ENCODE measurements at places on chromosomes 11 and 22.

DNA sequence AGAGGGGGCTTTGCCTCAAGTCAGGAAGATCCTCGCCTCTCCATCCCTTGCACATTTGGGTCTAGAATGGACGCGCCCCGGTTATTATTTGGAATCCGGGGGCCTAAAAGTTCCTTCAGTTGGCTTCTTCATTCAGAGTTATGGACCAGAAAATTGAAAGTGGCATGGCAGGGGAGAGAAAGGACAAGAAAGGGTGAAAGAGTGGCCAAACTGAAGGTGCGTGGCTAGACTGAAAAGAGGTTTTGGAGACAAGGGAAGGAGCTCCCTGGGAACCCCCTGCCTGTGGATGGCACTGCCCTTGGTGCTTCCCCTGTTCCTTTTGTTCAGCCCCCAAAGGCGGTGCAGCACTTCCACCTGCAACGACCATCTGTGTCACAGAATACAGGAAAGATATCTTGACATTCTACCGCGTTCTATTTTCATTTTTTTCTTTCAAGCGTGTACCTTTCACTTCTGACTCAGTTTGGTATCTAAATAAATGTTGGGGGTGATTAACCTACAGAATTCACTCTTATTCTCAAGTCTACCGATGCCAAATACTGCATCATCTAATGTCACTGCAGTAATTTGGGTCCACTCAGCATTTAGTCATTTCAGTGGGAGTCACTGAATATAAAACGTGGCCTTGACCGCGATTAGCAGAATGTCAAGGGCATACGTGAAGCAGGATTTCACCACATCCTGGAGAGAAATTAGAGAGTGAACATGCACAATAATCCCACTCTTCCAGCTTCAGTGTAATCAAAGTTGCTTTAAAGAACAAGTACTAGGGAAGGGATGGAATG is 88.1 kb upstream of the ARHGAP32 start:
- peak; percentile 51 for DNase-seq

GRCh38 chr11:75968021-75968625 is 153.1 kb downstream of the UVRAG start:
- DNase-seq: no peak

DNA sequence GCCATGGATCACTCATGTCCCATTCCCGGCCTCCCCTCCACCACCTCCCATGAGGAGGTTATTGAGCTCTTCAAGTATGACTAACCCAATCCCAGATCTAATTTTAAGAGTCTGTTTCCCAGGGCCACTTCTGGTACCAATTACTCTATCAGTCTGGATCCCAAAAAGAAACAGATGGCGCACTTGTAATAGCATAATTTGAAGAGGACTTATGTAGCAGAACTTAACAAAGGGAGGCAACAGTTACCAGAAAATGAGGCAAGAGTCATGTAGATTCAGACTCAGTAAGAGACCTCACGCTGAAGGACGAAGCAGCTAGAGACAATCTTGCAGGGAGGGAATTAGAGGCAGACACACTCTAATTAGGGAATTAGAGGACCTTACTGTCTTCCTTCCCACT is 46.9 kb downstream of the DDX6 start:
- no peak for DNase-seq

DNA sequence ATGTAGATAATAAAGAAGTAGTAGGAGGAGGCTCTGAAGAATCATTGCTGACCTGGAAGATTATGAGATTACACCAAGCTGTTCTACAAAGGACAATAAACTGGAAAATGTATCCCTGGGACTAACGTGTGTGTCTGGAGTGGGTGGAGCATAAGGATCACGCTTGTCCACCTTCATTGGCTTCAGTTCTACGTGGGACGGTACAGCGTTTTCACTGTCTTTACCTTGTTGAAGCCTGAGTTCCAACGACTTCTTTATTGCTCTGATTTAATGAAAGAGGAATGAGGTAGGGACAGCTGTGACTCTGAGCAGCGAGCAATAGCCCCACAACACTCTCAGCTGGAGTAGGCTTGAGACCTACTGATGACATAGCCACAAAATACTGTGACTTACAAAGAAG is 87.0 kb downstream of the ARHGAP42 start:
- DNase-seq: no peak

GRCh38 chr11:71188073-71188472 is 64.3 kb downstream of the SHANK2 start:
- DNase-seq: no peak

DNA sequence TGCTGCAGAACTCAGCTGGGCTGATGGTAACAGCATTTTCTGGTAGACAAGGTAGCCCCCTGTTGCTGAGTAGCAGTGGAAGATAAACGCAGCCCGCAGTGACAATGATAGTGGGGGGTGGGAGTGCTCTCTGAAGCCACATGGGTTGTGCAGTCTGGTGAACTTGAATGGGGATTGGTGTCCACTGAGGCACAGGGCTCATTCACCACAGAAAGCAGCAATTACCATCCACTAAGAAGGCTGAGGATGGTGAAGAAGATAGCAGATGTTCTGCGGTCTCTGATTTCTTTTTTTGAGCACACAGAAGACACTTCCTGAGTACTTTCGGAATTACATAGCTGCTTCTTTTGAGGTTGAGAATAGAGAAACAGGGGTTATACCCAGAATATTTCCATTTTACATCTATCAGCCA is 150.3 kb downstream of the LRRC4C start:
- no peak for DNase-seq

DNA sequence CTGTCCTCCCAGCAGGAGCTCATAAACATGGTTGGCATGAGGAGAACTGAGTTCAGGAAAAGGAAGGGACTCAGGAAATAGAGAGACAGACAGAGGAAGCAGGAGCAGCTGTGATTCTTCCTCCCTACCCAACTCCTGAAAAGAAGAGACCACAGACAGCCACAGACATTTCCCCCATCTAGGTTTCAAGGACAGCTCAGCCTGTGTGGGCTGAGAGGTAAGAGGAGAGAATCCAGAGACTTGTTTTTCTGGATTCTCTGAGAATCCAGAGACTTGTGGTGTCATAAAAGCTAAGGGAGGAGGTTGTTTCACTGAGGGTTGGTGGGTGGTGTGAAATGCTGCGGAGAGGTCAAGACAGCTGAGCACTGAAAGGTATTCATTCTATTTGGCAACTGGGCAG is 19.0 kb upstream of the STK33 start:
- DNase-seq: no peak

- DNase-seq: peak; percentile 77
Observed at GRCh38 chr11:62905927-62906531, 15.1 kb downstream of the CHRM1 start.

DNA sequence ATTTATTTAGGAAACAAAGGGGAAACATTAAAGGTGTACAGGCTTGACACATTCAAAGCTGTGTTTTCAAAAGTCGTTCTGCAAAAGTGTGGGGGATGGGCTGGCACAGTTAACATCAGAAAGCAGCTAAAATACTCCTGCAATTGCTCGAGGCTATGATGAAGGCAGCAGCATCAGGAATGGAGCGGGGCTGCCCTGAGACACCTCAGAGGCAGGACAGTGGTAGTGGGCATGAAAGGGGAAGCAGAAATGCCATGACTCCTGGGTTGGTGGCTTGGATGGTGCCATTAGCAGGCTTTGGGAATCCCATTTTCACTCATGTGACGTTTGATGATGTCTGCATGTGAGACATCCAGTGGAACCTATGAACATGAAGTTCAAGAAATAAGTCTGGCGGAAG is 646 bp downstream of the NCAPD3 start:
- no peak for DNase-seq

DNA sequence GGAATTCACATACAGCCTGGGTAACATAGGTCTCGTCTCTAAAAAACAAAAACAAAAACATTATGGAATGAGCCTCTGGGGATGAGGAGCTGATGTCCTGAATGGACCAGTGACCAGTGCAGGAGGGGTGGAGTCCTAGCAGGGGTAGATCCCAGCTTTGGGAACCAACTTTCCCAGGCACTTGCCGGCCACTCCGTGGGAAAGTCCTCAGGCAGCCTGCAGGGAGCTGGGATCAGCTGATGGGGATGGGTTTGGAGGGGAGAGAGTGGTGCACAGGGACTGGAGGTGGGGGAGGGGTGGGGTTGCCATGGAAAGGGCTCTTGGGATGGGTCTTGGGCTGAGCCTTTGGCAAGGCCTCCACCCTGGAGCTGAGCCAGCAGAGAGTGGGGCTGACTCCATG is 19.1 kb downstream of the MGAT3 start:
- no peak for DNase-seq

DNA sequence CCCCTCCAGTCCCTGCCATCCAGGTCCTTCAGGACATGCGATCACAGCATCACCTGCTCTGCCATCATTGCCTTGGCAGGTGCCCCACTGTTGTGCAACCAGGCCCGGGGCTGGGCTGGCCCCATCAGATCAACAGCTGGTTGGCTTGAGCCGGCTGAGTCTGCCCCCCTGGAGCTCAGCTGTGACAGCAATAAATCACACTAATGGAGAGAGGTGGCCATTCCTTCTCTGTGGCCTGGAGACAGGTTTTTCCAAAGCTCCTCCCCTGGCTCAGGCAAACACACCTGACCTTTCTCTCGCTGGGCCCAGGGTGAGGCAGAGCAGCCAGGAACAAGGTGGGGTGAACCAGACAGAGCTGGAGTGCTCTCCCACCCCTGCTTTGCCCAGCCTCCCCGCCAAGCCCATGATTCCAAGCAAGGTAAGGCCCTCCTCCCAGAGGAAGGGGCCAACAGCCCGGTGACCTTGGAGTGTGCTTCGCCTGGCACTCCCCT is 8.9 kb upstream of the FXYD2 start:
- peak; percentile 77 for DNase-seq

DNA sequence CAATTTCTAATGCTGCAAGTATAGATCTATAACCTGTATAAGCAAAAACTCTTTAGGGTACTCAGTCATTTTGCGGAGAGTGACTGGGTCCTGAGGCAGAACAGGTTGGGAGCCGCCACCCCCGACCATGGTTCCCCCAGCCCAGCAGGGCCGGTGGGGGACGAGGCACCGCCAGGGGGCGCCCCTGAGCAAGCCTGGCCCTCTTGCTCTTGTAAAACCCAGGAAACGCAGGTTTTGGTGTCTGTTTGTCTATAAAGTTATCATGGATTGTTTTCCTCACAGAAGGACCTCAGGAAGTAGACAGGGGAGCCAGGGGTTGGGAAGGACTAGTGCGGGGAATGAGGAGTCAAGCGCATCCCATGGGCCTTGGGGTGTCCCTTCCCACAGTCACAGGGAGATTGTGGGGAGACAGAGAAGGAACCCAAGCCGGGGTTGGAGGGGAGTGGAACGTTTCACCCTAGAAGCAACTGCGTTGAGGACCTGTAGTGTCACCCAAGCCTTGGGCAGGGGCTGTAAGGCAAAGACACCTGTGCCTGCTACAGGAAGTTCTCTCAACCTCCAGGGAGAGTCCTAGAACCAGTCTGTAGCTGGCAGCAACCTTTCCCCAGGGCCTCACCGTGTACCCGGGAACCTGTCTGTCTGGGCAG is 26.4 kb downstream of the KCTD17 start:
- DNase-seq: no peak

GRCh38 chr11:71130106-71130505 is 122.3 kb downstream of the SHANK2 start:
- DNase-seq: no peak

- DNase-seq: no peak
Observed at GRCh38 chr11:18633256-18634139, 644 bp downstream of the SPTY2D1 start.

- DNase-seq: no peak
Observed at GRCh38 chr11:86938203-86938899, 16.8 kb downstream of the FZD4 start.

DNA sequence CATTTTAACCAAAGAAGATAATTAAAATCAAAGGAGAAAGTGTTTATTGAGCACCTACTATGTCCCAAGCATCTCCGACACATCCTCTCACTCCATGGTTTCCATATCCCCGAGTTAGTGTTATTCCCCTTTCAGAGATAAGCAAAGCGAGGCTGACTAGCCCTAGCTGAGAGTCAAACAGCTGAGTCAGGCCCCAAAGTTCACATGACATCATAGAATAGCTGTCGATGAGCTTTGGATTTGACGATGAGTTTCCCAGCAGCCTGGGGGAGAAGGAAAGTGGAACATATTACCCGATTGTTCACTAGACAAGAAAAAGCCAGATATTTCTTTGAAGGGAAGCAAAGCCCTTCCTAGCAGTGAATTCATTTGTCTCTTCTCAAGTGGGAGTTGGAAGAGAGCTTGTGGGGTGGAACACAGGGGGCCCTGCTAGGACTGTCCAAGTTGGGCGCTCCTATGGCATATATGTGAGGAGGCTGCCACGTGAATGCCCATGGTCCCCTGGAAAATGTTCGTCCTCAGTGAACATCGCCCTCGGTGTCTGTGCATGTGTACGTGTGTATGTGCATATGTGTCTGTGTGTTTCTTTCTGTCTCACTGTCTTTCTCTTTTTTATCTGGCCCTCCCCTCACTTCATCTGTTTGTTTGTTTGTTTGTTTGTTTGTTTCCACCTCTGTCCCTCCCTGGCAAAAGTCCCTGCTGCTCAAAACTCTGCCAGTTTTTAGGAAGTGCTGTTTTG is 493 bp upstream of the CYTH4 start:
- DNase-seq: no peak

DNA sequence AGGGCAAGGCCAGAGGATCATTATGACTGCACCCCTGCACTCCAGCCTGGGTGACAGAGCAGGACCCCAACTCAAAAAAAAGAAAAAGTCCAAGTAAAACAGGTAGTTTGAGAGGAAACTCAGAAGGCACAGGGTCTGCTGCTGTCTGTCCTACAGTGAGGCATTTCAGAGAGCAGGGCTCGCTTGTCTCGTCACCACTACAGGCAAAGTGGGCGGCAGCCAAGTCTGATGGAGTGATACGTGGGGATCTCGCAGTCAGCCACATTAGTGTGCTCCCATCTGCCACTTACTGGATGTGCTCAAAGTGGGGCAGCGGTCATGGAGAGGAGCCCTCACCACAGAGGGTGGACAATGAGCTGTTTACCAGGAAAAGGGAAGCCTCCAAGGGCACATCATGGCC is 42.1 kb downstream of the PI4KA start:
- DNase-seq: no peak

DNA sequence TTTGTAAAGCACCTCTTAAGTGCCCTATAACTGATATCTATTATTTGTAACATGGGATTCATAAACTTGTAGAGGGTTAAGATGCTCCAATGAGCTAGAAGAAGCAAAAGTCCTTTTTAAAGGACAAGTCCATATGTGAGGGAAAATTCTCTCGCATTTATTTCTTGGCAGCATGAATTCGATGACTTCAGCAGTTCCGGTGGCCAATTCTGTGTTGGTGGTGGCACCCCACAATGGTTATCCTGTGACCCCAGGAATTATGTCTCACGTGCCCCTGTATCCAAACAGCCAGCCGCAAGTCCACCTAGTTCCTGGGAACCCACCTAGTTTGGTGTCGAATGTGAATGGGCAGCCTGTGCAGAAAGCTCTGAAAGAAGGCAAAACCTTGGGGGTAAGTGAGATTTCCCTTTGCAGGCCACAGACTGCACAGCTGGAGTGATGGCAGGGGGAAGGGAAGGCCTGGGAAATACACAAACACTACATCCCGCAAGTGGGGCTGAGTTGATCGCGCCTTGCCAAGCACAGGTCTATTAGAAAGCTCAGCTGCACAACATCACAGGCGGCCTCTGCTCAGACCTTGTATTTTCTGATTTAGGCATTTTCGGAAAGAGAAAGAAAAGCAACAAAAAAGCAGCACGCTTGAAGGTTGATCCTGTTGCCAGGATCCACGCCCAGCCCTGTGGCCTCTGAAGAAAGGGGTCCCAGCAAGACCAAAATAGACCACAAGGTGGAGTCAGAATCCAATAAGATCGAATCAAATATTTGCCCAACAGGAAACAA is 1.5 kb downstream of the MS4A8 start:
- DNase-seq: peak; percentile 88

- DNase-seq: no peak
Observed at GRCh38 chr22:27639248-27640086, 162.1 kb downstream of the MN1 start.
